ENCODE measurements at places on chromosomes 1 and 21.

GRCh38 chr1:82318921-82319320 is 518.2 kb downstream of the ADGRL2 start:
- no peak for DNase-seq

- DNase-seq = no peak
These were observed 40.1 kb downstream of the SLX9 start for GRCh38 chr21:44979687-44980561.

DNA sequence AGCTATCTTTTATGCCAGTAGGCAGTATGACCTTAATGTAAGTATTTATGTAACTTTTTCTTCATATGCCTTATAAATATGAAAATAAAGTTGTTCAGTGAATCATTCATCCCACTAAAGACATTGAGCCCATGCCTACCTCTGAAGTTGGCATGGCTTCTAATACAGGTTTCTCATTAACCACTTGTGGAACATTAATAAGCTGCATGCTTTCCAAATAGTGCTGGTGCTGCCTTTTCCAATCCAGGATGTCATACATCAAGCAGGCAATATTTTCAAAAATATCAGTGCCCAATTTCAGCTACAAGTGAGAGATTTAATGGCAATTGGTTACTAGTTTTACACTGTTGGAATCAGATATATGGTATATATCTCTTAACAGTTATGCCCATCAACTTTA is 92.0 kb downstream of the SPAG17 start:
- no peak for DNase-seq

DNA sequence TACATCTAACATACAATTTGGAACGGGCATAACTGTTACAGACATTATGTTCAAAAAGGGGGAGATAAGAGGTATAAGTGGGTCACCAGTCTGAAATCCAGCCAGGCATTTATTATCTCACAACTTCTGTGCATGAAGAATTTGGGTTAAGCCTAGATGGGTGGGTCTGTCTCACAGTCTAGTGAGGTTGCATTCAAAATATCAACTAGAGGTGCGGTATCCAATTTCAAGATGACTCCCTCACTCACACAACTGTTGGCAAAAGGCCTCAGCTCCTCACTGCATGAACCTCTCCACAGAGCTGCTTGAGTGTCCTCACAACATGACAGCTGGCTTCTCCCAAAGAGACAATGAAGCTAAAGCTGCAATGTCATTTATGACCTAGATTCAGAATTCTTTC is 4.7 kb downstream of the AUNIP start:
- DNase-seq = no peak

DNA sequence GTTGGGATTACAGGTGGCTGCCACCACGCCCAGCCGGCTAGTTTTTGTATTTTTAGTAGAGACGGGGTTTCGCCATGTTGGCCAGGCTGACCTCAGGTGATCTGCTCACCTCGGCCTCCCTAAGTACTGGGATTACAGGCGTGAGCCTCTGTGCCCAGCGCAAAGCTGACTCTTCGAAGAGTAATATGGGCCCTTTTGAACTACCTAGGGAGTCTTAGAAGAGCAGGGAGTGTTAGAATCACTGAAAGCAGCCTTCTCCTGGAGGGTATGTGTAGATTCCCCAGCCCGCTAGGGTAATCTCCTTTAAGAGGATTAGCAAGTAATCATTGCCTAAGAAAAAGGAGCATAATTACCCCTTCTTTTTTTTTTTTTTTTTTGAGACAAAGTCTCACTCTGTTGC is 6.5 kb upstream of the MAST2 start:
- no peak for DNase-seq

DNA sequence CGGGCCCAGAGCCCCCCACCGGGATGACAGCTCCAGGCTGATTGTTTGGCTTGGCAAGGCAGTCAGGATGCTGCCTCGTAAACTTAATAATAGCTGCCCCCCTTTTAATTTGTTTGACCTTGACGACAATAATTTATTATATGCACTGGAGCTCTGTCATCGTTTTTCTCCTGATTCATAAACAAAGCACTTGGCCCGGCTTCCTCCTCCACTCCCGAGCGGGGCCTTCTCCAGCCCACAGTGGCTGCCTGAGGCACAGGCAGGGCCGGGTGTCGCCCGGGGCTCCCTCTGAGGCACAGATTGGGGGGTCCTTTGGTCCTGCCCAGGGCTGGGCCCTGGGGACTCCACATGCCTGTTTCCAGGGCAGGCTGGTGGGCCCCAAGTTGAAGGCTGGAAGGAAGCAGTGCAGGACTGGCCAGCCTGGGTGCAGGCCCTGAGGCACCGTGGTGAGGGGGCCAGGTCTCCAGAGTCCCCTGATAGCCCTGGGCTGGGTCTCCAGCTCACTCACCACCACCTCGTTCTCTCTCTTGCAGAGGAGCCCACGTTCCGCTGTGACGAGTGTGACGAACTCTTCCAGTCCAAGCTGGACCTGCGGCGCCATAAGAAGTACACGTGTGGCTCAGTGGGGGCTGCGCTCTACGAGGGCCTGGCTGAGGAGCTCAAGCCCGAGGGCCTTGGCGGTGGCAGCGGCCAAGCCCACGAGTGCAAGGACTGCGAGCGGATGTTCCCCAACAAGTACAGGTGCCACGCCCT is 52.0 kb upstream of the ARHGEF16 start:
- DNase-seq = no peak

Data from hematopoietic multipotent progenitor cell treated with erythropoietin and hydrocortisone succinate and interleukin-3 and kit ligand, for 17 days (in vitro differentiated cells).